ENCODE measurements at places on chromosomes 3 and 15. TPM values are rescaled to one million over a fixed set of nuclear protein-coding genes. Genes with fewer than 3 reads are reported as not detected.

- DNase-seq, result no peak
These were observed 42.1 kb downstream of the TLE3 start for GRCh38 chr15:70055601-70056051.

DNA sequence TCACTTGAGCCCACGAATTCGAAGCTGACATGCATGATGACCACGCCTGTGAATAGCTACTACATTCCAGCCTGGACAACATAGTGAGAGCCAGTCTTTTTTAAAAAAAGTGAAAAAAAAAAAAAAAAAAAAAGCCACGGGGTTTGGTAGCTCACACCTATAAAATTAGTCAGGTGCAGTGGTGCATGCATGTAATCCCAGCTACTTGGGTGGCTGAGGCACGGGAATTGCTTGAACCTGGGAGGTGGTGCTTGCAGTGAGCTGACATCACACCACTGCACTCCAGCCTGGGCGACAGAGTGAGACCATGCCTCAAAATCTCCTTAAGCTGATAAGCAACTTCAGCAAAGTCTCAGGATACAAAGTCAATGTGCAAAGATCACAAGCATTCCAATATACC lies 44.4 kb downstream of the CSNK1G1 start:
- DNase-seq, result no peak

Gene WWTR1
- 0.31 TPM for total RNA-seq

Gene CFAP100
- total RNA-seq, result not detected

Gene IL17RE
- 1.3 TPM for total RNA-seq

Gene AADACL2
- total RNA-seq, result not detected
